Stimulated activated naive CD8-positive, alpha-beta T cell treated with anti-CD3 and anti-CD28 coated beads, Interleukin-15, Interleukin-2, amounts not matched to agents 100 U/mL and 50 U/mL, for 24 hours (primary cell): ENCODE measurements at places on chromosomes 2 and 18.

GRCh38 chr2:162221064-162221463 lies 22.2 kb downstream of the FAP start:
- peak; percentile 68 for DNase-seq

DNA sequence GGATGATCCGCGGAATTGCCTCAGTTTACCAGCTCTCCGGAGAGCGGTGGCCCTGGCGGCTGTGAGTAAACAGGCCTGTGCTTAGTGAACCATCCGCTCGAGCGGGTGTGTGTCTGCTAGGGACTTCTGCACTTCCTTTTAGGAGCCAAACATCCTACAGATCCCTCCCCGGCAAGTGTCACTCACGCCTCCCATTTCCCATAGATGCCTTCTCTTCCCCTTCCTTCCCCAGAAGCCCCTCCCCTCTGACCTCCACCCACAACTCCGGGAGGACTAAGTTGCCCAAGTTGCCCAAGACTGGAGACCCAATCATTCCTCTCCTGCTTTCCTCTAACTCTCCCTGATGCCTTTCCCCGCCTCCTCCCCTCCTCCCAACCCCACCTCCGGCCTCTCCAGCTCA lies 2.9 kb downstream of the C1QL2 start:
- DNase-seq, result no peak

- DNase-seq, result no peak
These were observed 157.0 kb downstream of the CD226 start for GRCh38 chr18:69790649-69791048.

GRCh38 chr2:180450841-180451240 lies 443.7 kb upstream of the CWC22 start:
- DNase-seq, result no peak

- peak; percentile 63 for DNase-seq
These were observed 19.0 kb downstream of the TMSB10 start for GRCh38 chr2:84924173-84925106.

GRCh38 chr2:46503686-46504085 lies 24.3 kb downstream of the TMEM247 start:
- no peak for DNase-seq

GRCh38 chr18:36187193-36187825 lies at the start of gene MOCOS:
TSS of gene MOCOS (plus strand) at chr18:36187497. CDS start at chr18:36187540, 43 bp downstream.
- peak; percentile 58 for DNase-seq

DNA sequence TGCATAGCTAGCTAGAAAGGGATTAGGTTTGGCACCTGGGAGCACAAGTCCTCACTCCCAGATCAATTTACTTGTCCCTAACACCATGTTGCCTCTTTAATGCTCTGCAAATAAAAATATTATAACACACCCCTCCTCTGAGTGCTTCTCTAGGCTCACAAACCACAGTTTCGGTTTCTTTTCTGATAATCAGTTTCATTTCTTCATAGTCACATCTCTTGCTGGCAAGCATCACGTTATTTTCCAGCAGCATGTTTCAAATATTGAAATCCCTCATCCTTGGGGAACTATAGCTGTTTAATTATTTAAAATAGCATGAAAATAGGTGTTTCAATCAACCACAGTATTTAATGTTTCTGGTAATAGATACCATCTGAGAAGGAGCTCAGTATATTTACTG lies 13.9 kb upstream of the SMCHD1 start:
- DNase-seq, result no peak

DNA sequence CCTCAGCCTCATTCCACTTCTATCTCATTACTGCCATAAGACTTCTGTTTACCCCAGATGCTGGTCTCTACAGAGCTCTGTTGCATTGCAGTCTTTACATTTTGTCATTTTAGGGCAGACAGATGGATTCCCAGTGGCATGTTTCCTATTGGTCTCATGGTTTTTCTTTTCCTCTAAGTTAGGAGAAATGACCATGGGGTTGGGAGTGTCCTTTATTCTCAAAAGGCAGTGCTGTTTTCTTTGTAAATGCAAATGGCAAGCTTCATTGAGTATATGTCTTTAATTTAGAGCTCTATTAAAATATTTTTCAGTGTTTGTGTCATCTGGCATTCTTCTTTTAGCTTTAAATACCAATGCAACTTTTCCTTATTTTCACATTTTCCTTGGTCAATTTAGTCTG lies 57.0 kb downstream of the MSTN start:
- no peak for DNase-seq

DNA sequence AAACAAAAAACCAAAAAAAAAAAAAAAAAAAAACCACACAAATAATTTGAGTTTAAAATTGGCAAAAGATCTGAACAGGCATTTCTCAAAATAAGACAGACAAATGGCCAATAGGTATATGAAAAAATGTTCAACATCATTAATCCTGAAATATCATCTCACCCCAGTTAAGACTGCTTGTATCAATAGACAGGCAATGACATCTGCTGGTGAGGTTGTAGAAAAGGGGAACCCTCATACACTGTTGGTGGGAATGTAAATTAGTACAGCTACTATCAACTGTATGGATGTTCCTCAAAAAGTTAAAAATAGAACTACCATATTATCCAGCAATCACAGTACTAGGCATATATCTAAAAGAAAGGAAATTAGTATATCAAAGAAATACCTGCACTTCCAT lies 523.1 kb downstream of the XIRP2 start:
- no peak for DNase-seq

DNA sequence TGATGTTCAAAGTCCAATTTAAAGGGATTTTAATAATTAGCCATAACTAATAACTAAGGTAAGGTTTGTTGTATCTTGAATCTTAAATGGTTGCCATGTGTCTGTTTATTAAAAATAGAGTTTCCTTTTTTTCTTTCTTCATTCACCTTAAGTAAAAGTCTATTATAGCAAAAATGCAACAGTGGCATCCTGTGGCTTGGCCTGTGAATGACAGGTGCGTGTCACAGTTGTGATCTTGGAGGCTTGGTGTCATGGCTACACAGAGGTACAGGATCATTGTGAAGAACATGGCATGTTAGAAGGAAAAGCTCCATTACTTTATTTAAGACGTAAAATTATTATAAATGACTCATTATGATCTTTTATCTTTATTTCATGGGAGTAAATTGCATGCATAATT lies 246.1 kb downstream of the BCL2 start:
- DNase-seq, result no peak

DNA sequence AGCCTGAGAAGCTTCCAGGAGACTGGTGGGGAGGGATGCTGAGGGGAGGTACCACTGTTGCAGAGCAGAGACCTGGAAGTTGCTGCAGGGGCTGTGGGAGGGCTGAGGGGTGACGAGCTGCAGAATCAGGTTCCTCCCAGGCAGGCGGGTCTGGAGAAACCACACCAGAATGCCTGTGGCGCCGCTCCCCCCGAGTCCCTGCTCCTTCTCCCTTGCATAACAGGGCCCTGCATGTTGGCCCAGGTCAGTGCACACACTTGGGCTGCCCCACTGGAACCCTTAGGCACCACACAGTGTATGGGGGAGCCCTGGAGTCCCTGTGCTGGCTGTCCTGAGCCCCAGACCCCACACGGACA lies 60.4 kb downstream of the ARL4C start:
- DNase-seq, result no peak

DNA sequence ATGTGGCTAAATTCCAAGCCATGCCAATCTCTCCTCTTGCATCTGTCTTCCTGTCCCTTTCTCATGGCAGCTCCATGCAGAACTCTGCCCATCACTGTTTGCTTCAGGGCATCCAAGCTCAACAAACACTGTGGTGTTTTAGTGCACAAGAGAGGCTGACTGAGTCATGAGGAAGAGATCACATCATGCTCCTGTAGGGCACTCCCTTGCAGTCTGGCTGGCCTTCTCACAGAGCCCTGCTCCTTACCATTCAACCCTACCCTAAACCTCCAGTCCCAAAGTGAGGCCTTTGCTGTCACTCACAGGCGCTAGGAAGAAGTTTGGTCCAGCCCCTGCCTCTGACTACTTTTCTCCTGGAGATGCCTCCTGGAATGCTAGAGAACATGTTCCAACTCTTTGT lies 194.0 kb downstream of the LRATD1 start:
- no peak for DNase-seq

DNA sequence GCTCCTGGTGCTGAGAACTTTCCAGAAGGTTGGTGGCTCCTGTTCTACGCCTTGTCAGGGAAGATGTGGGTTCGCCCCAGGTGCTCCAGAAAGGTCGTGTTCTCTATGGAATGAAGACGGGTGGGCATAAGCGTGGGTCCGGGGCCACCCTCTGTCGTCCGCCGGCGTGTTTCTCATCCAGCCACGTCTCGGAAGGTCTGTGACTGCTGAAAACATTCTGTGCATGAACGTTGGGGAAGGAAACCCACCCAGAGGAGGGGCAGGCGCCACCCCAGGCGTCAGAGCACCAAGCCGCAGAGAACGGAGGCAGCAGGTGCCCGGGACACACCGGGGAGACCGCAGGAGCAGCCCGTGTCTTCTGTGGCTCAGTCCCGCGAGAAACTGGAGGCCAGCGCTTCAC lies 118.2 kb downstream of the RTP5 start:
- no peak for DNase-seq

DNA sequence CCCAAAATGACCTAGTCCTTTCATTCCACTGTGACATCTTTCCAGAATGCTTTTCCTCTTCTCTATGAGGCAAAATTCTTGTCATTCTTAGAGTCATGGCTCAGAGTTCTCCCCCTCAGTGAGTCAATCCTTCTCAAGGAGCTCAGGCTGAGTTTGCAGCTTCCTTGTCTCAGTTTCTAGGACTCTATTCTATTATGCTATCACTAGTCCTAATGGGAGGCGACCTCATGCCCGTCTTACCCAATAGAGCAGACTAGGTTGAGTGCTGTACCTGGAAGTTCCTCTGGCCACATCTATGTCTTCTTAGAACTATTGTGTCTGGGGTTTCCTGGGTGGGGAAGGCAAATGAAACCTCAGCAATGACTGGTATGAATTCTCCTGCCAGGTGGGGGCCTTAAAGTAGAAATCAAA lies 51.5 kb downstream of the HAUS1 start:
- peak; percentile 31 for DNase-seq

DNA sequence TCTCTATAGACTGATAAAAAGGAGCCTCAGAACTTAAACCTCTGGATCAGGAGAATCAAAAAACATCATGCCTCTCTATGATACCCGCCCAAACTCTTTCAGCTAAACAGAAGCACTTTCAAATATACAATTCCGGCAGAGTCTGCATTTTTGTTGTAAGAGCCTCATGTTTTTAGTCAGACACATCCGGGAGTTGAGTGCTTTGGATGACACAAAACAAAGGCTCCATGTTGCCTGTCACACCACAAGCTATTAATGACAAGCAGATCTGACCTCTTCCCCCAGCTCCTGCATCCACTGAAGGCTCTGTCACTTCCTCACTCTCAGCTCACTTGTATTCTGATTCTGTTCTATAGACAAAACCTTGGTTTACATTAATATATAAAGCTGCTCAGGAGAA lies 33.2 kb downstream of the SLC38A11 start:
- no peak for DNase-seq
